ENCODE measurements at places on chromosomes 6 and 20. TPM values are rescaled to one million over a fixed set of nuclear protein-coding genes. Genes with fewer than 3 reads are reported as not detected.

HNF4A gene
- not detected for total RNA-seq

PHF10 gene
- 57.9 TPM for total RNA-seq

COL19A1 gene
- total RNA-seq, result not detected

SOX4 gene
- total RNA-seq, result 0.58 TPM

ABHD16A gene
- 50.4 TPM for total RNA-seq

SCRT2 gene
- not detected for total RNA-seq

OR12D3 gene
- total RNA-seq, result not detected

SCGN gene
- not detected for total RNA-seq

SRSF12 gene
- total RNA-seq, result not detected

CDH4 gene
- total RNA-seq, result 0.07 TPM

PRRT1 gene
- total RNA-seq, result 0.35 TPM

TRPC4AP gene
- 48.7 TPM for total RNA-seq

SENP6 gene
- total RNA-seq, result 65.8 TPM

FILIP1 gene
- total RNA-seq, result not detected

IRF4 gene
- total RNA-seq, result 273 TPM

CRISP3 gene
- not detected for total RNA-seq

MYBL2 gene
- total RNA-seq, result 65.7 TPM

HTR1B gene
- total RNA-seq, result not detected

GJE1 gene
- not detected for total RNA-seq

NMBR gene
- total RNA-seq, result not detected

TSPO2 gene
- total RNA-seq, result not detected

PDYN gene
- total RNA-seq, result not detected

All from activated naive CD4-positive, alpha-beta T cell treated with anti-CD3 and anti-CD28 coated beads, Interleukin-2, amount 10 ng/mL, durations not matched to agents 5 hours and 36 hours (primary cell).